ENCODE measurements at places on chromosomes 3 and 15.
A peak's percentile ranks its signal among the peaks of the same experiment; 100 is the strongest.

GRCh38 chr3:9660972-9661371, 11.7 kb downstream of the MTMR14 start:
- DNase-seq, result no peak

DNA sequence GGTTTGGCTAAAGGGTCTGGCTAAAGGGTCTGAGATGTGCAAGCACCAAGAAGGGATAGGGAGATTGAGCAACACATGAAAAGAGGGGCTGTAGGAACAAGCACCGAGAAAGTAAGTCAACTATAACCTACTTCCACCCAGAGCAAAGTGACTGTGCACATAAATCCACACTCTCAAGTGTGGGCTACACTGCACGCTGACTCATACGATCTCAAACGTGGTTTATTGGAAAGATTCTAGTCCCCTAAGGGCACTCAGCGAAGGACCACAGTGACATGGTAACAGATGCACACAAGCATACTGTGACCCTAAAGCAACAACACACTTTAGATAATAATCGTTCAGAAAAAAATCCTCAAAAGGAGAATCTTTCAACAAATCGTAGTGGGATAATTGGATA, 48.0 kb downstream of the EHHADH start:
- no peak for DNase-seq

GRCh38 chr15:23482764-23483489, 35.9 kb upstream of the GOLGA6L2 start:
- no peak for DNase-seq

- no peak for DNase-seq
These were observed 50.6 kb downstream of the CMSS1 start for GRCh38 chr3:99868311-99868646.

- no peak for DNase-seq
These were observed 15.3 kb downstream of the LRRC49 start for GRCh38 chr15:70907784-70908471.

DNA sequence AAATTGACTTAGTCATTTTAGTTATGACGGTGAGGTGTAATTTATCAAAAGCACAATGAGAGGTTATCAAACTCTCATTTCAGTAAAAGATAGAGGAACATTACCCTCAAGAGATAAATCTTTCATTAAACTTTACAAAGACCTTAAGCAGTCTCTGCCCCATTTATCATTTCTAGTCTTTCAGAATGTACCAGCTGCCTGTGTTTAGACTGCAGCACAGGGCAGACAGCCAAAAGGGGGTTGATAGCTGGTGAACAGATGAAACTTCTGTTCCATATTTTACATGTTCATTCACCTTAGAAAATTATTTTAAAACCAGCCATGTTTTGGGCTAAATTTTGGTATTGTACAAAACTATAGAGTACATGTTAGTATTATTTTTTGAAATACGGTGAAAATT, 514.6 kb upstream of the CNTN3 start:
- no peak for DNase-seq

GRCh38 chr3:69197455-69197854, 75.1 kb upstream of the LMOD3 start:
- no peak for DNase-seq

DNA sequence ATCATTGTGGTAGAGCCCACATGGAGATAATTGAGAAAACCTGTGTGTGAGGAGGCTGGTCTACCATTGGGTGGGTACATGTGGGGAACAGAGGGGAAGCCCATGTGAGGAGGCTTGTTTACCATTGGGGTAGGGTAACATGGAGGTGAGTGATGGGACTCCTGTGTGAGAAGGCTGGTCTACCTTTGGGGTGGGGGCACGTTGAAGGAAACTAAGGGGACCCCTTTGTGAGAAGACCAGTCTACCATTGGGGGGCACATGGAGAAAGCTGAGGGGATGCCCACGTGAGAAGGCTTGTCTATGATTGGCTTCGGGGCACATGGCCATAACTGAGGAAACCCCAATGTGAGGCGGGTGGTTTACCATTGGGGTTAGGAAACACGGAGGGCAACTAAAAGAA, 158.5 kb downstream of the FBLN2 start:
- no peak for DNase-seq

DNA sequence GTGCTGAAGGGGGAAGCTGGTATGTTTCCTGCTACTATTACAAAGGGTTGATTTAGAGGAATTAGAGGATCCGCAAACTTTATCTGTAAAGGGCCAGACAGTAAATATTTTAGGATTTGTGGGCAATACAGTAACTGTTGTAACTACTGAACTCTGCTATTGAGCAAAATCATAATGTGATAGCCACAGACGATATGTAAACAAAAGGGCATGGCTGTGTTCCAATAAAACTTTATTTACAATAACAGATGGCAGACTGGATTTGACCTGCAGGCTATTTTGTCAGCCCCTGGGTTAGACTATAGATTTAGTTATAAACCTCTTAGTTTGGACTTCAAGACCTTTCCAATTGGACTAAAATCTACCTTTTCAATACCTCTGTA, 27.8 kb upstream of the KCNMB2 start:
- no peak for DNase-seq

DNA sequence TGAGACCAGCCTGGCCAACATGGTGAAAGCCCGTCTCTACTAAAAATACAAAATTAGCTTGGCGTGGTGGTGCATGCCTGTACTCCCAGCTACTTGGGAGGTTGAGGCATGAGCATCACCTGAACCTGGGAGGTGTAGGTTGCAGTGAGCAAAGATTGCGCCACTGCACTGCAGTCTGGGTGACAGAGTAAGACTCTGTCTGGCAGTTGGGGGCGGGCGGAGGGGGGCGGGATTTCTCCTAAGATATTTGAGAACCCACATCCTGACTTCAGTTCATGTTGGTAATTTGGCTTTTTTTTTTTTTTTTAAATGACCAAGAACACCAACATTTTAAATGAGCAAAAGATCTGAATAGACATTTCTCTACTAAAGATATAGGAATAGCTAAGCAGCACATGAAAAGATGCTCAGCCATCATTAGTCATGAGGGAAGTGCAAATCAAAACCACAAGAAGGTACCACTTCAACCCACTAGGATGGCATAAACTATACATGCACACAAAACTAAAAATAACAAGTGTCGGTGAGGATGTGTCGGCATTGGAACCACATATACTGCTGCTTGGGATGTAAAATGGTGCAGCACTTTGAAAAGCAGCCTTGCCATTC, 75.6 kb upstream of the LMOD3 start:
- no peak for DNase-seq

- DNase-seq, result no peak
These were observed 11.2 kb upstream of the TMEM212 start for GRCh38 chr3:171831936-171832335.

GRCh38 chr3:142913432-142913831, 24.5 kb upstream of the PCOLCE2 start:
- DNase-seq, result no peak

- peak; percentile 42 for DNase-seq
These were observed 164.8 kb downstream of the ERC2 start for GRCh38 chr3:56303487-56303886.

DNA sequence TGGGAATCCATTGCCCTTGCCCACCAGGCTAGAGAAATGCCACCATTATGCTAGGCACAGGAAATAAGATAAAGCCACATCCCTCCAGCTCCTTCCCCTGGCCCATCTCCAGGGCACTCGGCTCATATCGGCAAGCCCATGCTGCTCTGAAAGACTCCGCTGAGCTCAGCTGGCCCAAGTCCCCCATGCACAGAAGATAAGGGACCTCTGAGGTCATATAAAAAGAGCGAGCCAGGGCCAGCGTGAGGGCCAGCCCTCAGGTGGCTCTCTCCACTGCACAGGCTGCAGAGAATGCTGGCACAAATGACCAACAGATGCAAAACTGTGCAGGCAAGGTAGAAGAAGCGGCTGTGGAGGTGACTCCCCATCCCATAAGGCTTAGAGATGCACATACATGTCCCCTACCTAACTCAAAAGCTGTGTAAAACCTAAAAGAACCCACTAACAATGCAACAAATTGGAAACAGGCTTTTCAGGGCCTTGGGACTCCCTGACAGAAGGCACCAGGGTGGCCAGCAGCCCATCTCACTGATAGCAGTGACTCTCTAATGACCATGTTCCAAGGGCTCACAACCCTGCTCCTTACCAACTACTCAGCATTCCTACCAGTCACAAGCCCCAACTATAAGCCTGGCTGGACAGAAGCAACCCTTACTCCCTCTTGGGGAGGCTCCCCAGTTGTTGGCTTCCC, 3.0 kb downstream of the RAB6B start:
- DNase-seq, result no peak

GRCh38 chr3:43378066-43378935, 92.0 kb downstream of the SNRK start:
- peak; percentile 36 for DNase-seq

DNA sequence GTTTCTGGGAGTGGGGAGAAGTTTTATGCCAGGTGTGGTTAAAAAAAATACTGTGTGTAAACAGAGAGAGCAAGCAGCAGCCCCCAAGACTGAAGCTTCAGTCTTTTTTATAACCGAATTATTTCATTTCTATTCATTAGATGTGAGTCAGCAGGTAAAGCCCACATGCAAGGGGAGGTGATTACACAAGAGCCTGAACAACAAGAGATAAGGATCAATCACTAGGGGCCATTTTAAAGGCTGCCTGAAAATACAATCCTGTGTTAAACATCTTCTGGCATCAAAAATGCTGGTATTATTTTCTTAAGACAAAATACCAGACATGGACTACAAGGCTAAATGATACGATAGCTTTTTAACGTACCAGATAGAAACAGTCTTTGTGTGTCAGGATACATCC, 217.3 kb downstream of the SUCLG2 start:
- DNase-seq, result no peak

DNA sequence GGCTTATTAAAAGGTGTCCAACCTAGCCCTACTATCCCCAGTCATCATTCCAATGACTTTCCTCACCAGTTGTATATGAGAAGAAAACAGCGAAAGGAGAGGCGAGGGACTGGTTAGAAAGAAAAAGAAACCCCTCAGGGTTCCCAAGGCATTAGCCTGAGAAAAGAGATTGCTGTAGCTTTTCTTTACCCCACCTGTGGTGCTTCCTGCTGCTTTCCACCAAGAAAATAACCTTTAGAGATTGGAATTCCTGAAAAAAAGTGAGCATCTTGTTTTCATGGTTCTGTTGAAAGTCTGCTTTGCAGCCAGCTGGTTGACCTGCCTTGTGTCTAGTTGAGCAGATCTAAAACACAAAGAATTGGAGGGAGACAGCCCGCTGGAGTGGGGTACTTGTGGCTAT, 196.4 kb downstream of the CADPS start:
- DNase-seq, result no peak

- DNase-seq, result peak; percentile 19
These were observed 1257.1 kb downstream of the NSUN3 start for GRCh38 chr3:95319921-95320494.

- DNase-seq, result no peak
These were observed 40.9 kb upstream of the FBXL22 start for GRCh38 chr15:63556246-63556645.

DNA sequence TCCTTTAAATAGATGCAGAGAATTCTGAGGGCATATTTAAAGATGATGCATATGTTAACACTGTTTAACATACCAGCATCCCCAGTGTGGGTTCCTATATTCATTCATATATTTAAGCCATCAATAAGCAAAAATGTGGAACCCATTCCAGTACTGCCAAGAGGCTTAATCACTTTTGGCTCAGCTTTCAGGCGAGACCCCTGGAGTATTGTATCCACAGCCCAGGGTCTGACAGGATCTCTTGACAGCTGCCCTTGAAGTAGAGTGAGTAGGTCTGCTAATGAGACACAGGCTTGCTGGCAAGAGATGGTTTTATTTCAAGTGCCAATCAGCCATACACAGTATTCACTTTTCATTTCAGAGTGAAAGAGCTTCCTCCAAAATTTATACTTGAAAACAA, 367.3 kb downstream of the OCA2 start:
- DNase-seq, result no peak

GRCh38 chr3:171459137-171459941, 866 bp downstream of the TNIK start:
- peak; percentile 32 for DNase-seq

DNA sequence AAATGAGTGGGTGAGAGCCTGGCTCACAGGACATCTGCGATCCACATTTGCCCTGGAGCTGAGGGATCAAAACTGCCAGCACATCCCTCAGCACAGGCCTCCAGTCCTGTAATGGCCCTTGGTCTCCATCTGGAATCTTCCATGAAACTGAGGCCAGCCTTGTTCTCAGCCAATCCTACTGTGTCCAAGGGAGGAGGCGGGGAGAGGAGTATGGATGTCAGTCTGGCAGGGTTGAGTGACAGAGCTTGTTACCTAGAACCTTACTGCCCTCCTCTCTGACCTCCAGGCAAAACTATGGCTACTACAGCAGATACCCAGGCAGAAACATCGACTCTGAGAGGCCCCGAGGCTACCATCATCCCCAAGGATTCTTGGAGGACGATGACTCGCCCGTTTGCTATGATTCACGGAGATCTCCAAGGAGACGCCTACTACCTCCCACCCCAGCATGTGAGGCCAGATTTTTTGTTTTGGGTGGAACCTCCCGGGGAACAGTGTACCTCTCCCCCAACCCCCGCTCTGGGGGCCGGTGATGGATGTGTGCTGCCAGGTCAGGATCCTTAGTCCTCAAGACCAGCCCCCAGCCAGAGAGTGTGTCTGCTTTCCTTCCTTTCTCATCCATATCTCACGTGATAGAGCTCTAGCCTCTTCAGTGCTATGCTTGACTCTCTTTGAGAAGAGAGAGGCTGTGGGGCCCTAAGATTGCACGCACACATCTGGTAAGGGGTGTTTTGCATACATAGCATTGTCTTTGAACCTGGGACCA, 41.3 kb downstream of the CHDH start:
- peak; percentile 66 for DNase-seq

DNA sequence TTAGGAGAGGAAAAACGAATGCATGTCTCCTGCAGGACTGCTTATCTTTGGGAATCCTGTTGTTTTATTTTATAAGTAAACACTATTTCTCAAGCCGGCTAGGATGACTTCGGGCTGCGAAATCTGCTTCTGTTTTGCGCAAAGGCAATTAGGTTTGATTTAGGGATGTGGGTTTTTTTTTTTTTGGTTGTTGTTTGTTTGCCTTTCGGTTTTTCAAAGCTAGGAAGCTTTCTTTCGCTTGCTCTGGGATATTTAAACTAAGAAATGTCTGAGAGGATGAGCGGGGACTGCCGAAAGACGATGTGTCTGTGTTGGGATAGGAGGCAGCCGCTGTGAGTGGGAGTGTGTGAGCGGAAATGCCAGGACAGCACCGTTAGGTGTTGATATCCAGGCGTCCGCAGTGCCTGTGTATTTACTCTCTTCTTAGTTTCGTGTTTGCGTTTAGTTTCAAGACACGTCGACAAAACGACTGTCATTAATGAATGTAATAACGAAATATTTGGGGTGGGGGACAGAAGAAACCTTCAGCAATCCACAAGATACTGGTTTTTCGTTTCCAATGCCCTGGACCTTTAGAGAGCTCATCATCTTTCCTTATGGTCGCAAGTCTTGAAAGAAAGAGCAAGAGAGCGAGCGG, 604 bp downstream of the ISL2 start:
- no peak for DNase-seq

GRCh38 chr3:174951034-174951433, 91.9 kb downstream of the NAALADL2 start:
- peak; percentile 19 for DNase-seq

DNA sequence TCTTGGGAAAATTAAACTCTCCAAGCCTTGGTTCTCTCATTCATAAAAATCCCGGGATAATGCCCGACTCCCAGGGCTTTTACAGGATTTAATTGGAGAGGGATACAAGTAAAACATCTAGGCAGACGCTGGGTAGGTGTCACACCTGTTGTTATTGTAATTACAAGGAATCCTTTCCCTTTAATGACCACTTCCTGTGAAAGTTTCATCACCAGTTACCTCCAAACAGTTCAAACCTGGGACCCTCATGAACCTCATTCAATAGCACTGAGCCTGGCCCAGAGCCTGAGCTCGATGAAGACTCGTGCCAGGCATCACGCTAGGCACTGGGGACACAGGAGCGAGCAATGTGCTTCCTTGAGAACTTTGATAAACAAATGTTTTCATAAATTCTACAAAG, 2.1 kb upstream of the RYK start:
- DNase-seq, result no peak

Measured in brain microvascular endothelial cell (primary cell).